ENCODE measurements at places on chromosomes 3 and 15. TPM values are rescaled to one million over a fixed set of nuclear protein-coding genes. Genes with fewer than 3 reads are reported as not detected.

The DNASE1L3 gene
- polyA plus RNA-seq: 0.61 TPM

The KIF7 gene
- 1.5 TPM for polyA plus RNA-seq

The INAFM2 gene
- polyA plus RNA-seq: 7.4 TPM

GRCh38 chr15:44719293-44719999 is 8.1 kb downstream of the B2M start:
- DNase-seq: no peak

DNA sequence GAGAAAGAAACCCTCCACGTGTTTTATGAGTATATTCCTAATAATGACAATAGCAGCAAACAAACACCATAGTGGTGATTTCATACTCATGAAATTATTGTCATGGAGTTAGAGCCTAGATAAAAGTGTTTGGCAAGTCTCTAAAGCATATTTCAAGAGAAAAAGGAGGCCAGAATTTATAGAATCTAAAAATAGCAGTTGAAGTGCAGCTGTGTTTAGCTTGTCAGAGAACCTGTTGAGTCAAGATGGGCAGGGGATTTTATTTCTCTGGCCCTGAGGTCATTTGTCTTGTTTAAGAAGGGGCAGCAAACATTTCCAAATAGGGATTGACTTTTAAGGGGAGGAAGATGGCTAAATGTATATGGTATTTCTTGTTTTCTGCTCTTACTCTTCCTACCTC is 279.6 kb upstream of the CTDSPL start:
- no peak for DNase-seq
